ENCODE measurements at places on chromosomes 1 and 21.

GRCh38 chr1:211577819-211578639 lies 932 bp downstream of the SLC30A1 start:
- DNase-seq = peak; percentile 61

- no peak for DNase-seq
Measured at GRCh38 chr1:173469656-173470055, 7.5 kb upstream of the PRDX6 start.

DNA sequence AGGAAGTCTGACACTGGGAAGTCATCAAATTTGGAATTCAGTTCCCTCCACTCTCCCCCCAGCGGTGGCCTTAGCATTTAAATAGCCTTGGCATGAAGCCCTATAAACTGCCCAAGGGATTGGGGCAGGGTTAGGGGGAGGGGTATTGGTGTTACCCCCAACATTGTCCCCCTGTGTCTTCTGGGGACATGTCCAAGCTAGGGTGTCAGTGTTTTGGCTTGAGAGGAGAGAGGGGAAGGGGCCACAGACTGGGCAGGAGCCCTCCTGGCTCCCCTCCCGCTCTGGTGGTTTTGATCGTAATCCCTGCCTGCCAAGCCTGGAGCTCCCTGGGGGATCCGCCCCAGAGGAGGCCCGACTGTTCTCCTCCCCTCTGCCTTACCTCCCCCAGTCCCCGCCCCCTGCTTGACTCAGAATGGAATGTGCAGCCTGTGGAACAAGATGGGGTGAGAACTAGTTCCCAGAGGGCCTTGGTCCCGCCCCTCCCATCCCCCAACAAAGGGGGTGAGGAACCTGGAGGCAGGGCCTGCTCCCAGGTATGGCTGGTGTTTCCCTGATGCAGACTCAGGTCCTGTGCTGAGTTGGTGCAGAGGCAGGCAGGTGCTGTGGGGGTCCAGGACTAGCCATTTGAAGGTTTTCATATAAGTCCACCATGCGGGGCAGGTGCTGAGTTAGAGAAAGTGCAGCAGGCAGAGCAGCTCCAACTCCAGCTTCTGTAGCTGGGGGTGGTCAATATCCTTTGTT lies 7.4 kb downstream of the SOX13 start:
- DNase-seq = peak; percentile 91

GRCh38 chr1:180256341-180257027 lies 26.4 kb downstream of the LHX4 start:
- no peak for DNase-seq

DNA sequence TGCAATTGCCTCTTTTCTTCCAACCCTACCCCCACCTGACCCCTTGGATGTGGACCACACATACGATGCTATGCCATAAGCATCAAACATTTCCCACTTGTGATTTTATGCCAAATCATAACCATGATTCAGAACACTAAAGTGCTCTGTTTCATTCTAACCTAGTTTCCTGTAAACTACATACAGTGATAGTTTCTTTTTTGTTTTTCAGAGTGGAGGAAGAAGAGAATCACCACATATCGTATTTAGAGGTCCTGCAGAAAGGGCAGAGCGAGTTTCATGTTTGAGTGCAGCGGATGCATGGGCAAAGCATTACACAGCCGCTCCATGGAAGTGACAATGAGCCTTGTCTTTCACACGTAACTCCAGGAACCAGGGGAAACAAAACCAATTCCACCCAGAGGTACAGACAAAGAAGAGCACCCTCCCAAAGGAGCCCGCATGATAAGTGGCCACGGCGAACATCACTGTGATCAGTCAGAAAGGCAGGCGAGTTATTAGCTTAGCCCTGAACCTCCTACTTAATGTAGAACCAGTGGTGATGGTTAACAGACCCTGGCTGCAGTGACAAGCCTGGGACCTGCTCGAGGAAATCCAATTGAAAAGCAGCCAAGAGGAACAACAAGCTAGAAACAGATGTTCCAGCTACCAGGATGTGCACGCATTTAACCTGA lies 64.0 kb upstream of the ZNF281 start:
- DNase-seq = peak; percentile 46

DNA sequence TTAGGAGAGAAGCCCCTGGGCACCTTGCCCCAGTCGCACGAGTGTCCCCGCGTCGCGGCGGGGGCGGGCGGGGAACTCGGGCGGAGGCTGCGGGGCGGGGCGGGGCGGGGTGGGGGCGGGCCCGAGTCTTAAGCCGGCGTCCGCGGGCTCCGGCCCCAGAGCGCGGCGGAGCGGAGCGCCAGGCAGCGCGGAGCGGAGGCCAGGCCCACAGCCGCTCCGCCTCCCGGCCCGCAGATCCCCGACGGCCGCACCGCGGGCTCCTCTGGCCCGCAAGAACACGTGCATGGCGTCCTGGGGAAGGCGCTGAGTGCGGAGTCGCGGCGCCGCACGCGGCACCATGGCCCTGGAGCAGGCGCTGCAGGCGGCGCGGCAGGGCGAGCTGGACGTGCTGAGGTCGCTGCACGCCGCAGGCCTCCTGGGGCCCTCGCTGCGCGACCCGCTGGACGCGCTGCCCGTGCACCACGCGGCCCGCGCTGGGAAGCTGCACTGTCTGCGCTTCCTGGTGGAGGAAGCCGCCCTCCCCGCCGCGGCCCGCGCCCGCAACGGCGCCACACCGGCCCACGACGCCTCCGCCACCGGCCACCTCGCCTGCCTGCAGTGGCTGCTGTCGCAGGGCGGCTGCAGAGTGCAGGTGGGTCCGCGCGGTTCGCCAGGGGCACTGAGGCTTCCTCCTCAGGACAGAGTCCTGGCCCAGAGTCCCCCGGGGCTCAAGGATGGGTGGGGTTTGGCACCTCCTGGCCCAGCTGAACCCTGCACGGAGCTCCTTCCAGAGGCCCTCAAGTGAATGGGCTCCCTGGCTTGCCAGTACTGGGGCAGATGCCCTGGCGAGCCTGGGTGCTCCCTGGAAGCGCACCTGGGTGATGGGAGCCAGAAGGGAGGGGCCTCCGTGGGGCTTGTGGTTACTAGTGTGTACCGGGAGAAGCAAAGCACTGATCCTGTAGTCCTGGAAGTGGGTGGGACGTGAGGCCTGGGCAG lies at the start of gene ESPN:
Gene ESPN, plus strand, starts transcription at position 158 of the 975 bp plus-strand sequence. Its CDS starts 180 bp downstream, at position 338.
- no peak for DNase-seq

- DNase-seq = no peak
Measured at GRCh38 chr1:6515771-6516170, 24.3 kb upstream of the PLEKHG5 start.

- DNase-seq = no peak
Measured at GRCh38 chr1:194215448-194215847, 1029.0 kb upstream of the B3GALT2 start.
